ENCODE measurements at places on chromosomes 5 and 9.

GRCh38 chr5:144260121-144260520, 89.4 kb downstream of the KCTD16 start:
- no peak for DNase-seq

DNA sequence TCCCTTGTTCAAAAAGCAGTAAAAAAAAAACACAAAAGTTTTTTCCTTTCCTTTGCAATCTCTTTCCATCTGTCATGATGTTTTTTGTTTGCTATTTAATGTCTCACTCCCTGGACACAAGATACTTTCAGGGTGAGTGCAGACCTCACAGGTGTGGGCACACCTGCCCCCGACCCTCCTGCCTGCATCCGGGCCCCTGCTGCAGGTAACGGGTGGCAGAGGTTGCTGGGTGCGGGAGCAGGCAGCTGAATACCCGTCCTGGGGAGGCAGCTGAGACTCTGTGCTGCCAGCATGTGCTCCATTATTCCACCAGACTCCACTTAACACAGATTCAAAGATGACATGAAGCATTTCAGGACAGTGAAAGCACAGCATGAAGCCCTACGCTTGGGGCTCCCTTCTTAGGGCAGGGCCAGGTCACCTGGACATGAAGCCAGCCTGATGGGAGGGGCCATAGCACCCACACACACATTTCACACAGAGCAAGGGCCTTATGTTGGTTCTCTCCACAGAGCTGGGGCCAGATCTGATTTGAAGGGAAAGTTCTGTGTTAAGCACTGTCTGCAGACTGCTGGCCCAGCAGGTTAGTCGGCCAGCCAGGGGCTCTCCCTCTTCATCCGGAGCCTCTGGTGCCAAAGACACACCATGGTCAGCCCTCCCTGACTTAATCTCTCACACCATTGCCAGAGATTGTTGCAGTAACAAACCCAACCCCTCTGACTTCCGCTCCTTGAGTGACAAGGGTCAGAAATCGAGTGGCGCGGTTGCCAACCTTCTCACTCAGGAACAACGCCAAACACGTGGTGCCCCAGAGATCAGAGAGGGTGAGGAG, 13.0 kb downstream of the NEK6 start:
- DNase-seq, result no peak

- no peak for DNase-seq
Measured at GRCh38 chr5:68290260-68290674, 74.7 kb downstream of the PIK3R1 start.

- DNase-seq, result no peak
Measured at GRCh38 chr9:13770956-13771355, 491.5 kb upstream of the MPDZ start.

DNA sequence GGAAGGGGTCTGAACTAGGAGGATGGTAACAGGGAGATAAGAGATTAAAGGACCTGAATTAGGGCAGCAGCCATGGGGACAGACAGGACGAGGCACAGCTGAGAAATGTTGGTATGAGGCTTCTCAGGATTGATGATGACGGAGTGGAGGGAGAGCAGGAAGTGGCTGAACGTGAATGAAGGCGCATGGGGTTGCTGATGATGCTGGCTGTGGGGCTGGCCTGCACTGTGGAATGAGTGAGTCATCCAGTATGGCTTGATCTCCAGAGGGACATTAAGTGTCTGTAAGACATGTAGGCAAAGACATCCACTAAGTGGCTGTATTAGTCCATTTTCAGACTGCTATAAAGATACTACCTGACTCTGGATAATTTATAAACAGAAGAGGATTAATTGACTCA, 256.4 kb downstream of the ICE1 start:
- DNase-seq, result no peak

GRCh38 chr9:70043689-70044489, at the start of gene MAMDC2:
Gene MAMDC2 (plus strand): TSS chr9:70043848. CDS start chr9:70044198, 350 bp downstream.
- no peak for DNase-seq

GRCh38 chr5:76808141-76808691, 10.6 kb upstream of the F2RL1 start:
- no peak for DNase-seq

DNA sequence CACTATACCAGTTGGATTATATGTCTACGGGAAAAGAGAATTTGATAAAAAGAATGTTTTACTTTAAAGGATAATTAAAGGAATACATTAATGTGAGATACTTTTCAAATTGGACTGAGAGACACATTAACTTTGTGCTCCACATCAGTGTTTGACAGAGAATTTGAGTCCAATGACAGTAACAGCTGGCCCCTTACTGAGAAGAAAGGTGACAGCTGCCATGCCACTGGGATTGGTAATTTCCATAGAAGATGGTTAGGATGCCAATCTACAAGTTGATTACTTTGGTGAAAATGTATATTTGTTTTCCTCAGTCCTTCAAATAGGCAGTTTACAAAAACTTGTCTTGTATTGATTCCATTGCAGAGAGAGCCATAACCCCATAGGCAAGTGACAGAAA, 578.4 kb downstream of the SLCO4C1 start:
- DNase-seq, result no peak

DNA sequence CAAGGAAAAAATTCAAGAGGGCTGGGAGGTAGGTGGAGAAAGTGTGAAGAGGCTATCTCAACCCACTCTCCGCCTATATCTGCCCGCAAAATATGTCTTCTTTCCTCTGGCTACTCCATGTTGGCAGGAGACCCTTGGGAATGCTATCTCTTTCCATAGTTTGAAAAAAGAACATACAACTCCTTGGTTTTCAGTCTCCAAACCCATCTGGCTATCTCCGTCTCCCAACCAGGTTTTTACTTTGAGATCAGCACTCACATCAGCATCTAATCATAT, 109.9 kb upstream of the IFNE start:
- no peak for DNase-seq
